ENCODE measurements at places on chromosomes 5 and 9. TPM values are rescaled to one million over a fixed set of nuclear protein-coding genes. Genes with fewer than 3 reads are reported as not detected.
A peak's percentile ranks its signal among the peaks of the same experiment; 100 is the strongest.

Gene SPATA31E1
- total RNA-seq, result not detected

GRCh38 chr5:81700166-81700565 lies 50.7 kb downstream of the SSBP2 start:
- no peak for DNase-seq

- DNase-seq, result no peak
Observed at GRCh38 chr9:76878933-76879332, 27.0 kb downstream of the PRUNE2 start.

DNA sequence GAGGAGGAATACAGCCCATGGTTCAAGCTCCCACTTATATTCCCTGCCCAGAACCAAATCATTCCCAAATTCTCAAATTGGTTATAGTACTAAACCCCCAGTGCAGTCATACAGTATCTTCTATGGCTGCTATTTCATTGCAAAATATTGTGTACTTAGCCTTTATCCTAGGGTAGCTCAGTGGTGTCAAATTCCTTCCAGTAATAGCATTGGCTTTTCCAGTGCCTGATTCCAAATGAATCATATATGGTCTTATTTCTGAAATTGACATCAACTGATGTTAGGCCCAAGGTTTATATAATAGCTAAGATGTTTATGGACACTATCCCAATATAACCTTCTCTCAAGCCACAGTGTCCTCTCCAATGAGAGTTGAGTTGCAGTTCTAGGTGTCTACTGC lies 256.7 kb downstream of the NDUFS4 start:
- no peak for DNase-seq

- no peak for DNase-seq
Observed at GRCh38 chr5:24208686-24209106, 436.1 kb downstream of the CDH10 start.

DNA sequence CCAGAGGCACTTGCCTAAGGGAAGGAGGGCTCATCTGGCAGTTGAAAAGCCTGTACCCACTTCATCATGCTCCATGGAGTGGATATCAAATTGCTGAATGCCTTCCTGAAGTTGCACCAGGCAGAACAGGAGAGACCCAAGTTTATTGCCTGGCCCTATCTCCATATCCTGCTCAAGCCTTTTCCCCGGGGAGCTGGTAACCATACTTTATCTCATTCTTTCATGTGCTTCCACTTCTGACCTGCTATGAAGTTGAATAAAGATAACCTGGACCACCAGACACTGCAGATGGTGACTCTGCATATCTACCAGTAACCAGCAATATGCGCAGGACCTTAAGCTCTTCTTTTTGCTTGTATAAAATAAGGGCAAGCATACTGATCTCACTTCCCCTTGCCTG lies 1397.5 kb upstream of the CDH6 start:
- no peak for DNase-seq

DNA sequence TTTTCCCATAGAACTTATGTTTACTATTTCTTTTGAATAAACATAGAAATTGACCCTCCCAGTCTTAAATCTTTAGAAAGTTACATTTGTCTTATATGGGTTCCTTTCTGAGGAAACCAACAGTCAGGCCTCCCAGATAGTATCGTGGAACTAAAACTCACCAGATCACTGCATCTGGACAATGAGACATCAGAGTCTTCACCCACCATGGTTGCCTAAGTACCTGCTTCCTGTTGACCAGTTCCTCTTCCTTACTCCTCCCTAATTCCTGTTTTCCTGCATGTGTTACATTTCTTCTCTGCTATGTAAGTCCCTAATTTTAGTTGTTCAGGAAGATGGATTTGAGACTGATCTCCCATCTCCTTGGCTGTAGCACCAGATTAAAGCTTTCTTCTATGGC lies 462.2 kb downstream of the DIRAS2 start:
- no peak for DNase-seq

- peak; percentile 27 for DNase-seq
Observed at GRCh38 chr5:131536211-131536826, 98.7 kb downstream of the RAPGEF6 start.
